ENCODE measurements at places on chromosomes 1 and 21.
A peak's percentile ranks its signal among the peaks of the same experiment; 100 is the strongest.

GRCh38 chr1:159077120-159077961 lies 775 bp upstream of the AIM2 start:
- no peak for DNase-seq

DNA sequence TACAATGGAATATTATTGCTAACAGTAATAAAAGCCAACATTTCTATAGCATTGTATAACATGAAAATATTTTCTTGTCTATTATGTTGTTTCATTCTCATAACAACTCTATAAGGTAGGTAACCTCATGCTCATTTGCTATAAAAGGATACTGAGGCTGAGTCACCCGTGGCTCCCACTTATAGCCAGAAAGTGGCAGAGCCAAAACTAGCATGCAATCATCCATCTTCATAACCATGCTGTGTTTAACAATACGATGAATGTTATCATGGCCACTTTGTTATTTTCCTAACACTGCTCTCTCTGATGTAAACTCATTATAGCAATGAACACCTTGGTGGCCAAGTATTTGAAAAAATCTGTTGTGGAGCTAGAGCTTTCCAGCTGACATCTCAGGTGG lies 80.8 kb upstream of the JUN start:
- DNase-seq = no peak

GRCh38 chr1:77846966-77847365 lies 41.5 kb upstream of the NEXN start:
- no peak for DNase-seq

- DNase-seq = peak; percentile 85
These were observed 328.9 kb downstream of the NUF2 start for GRCh38 chr1:163650624-163651023.

GRCh38 chr1:181179987-181180365 lies 91.5 kb downstream of the IER5 start:
- DNase-seq = peak; percentile 84

DNA sequence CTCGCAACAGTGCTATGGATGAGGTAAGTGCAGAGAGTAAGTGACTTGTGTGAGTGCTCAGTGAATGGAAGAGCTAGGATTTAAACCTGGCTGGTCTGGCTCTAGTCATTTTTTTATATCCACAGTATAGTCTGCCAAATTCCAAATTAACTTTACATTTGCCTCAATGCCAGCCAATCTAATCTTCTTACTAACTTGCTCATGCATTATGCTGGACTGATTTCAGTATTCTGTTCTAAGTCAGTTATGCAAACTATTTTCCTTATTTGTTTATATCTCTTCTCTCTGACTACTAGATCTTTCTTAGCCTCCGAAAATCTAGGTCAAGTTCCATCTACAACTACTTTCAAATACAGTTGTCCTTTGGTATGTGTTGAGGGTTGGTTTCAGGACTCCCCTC lies 133.3 kb downstream of the XPR1 start:
- DNase-seq = no peak

- DNase-seq = no peak
These were observed 11.7 kb downstream of the CNIH4 start for GRCh38 chr1:224368409-224368808.

- no peak for DNase-seq
These were observed 6.4 kb upstream of the EPHA2 start for GRCh38 chr1:16162163-16162822.
